Testis (tissue), 5 donors: ENCODE measurements at places on chromosomes 6 and 20. TPM values are rescaled to one million over a fixed set of nuclear protein-coding genes. Genes with fewer than 3 reads are reported as not detected.

KCNQ2 gene
- total RNA-seq = 49.2 TPM

OXT gene
- total RNA-seq = 6.7 TPM

XKR7 gene
- 0.39 TPM for total RNA-seq

ZSCAN23 gene
- total RNA-seq = 9.1 TPM

MLN gene
- not detected for total RNA-seq

FAM184A gene
- total RNA-seq = 36.3 TPM

PTPRT gene
- 2.3 TPM for total RNA-seq

ARMC12 gene
- total RNA-seq = 46.8 TPM
